GM04503 (cell line): ENCODE measurements at places on chromosomes 1 and 21.

DNA sequence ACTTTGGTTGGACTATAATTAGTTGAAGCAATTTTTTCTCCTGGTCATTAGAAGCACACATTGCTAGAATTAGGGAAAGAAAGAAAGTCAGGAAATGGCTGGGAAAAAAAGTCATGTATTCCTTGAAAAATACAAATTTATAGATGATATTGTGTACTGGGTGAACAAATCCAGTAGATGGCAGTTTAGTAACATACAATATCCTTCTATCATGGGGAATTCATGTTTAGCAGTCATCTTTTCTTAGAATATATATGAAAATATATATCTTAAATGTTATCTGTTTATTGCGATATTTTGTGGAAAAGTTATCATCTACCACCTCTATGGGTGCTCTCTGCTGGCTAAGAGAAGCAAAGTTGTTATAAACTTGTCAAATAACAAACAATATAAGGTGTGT lies 13.1 kb upstream of the ZRANB2 start:
- no peak for DNase-seq

- DNase-seq, result no peak
Measured at GRCh38 chr1:160755461-160755860, 16.4 kb downstream of the SLAMF7 start.

DNA sequence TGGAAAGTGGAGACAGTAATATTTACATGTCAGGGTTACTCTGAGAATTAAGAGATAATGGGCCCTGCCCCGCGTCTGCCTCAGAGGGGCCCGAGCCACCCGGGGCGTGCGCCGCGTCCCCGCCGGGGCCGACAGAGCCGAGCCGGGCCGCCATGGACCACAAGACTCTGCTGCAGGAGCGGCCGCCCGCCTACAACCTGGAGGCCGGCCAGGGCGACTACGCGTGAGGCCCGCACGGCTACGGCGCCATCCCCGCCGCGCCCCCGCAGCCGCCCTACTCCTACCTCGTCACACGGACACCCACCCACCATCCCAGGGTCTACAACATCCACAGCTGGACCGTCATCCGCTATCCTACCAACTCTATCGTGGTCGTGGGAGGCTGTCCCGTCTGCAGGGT lies 35.1 kb upstream of the LRRC39 start:
- DNase-seq, result no peak

- DNase-seq, result peak; percentile 92
Measured at GRCh38 chr1:222643938-222644635, 26.2 kb downstream of the MIA3 start.

GRCh38 chr1:201551877-201552731 lies 13.2 kb downstream of the NAV1 start:
- DNase-seq, result peak; percentile 87

GRCh38 chr1:244181867-244182266 lies 130.8 kb downstream of the ZBTB18 start:
- DNase-seq, result no peak

GRCh38 chr1:19710825-19711611 lies 46.3 kb downstream of the HTR6 start:
- no peak for DNase-seq

DNA sequence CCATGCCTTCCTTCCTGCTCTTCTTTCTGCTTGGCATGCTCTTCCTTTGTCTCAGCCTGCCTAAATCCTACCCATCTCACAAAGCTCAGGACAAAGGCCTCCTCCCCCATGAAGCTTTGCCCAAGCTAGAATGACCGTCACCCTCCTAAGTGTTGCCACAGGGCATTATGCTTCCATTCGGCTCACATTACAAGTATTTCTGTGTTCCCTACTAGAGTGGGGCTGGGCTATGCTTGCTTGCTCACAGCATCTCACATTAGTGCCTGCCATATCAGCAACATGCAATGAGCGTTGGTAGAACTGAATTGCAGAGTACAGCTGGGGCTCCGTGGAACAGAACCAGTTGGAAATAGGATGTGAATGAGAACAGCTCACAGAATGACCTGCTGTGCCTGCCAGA lies 82.8 kb downstream of the CD58 start:
- DNase-seq, result no peak

- DNase-seq, result no peak
Measured at GRCh38 chr1:116268211-116268610, 104.8 kb upstream of the ATP1A1 start.

DNA sequence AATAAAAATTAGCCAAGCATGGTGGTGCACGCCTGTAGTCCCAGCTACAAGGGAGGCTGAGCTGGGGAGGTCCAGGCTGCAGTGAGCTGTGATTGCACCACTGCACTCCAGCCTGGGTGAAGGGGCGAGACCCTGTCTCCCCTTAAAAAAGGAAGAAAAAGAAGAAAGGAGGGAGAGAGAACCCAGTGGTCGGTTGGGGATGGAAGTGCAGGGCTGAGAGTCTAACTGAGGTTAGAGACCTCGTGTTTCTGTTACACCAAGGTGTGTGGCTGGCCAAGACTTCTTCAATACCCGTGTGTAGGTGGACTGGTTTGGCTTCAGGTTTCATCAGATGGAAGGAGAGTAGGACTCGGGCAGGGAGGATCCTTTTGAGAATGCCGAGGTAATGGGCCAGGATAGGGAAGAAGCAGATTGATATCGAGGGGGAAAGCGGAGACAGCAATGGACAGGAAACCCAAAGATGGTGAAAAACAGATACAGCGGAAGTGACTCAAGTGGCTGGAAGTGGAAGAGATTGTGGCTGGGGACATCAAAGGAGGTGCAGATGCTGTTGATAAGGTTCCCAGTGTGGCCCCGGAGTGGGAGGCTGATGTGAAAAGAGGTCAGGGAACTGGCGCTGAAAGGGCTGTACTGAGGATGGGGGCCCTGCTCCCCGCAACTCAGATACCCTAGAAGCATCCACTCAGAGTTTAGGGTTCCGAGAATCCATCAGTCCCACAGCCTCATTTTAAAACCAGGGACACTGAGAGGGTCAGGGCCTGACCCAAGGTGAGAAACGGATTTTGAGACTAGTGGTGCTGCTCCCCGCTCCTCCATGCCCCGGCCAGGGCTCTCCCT lies 681 bp upstream of the UBXN10 start:
- DNase-seq, result no peak

GRCh38 chr1:111990026-111990877 lies 784 bp upstream of the KCND3 start:
- DNase-seq, result no peak

- DNase-seq, result no peak
Measured at GRCh38 chr1:23249787-23250454, 32.6 kb upstream of the HTR1D start.

DNA sequence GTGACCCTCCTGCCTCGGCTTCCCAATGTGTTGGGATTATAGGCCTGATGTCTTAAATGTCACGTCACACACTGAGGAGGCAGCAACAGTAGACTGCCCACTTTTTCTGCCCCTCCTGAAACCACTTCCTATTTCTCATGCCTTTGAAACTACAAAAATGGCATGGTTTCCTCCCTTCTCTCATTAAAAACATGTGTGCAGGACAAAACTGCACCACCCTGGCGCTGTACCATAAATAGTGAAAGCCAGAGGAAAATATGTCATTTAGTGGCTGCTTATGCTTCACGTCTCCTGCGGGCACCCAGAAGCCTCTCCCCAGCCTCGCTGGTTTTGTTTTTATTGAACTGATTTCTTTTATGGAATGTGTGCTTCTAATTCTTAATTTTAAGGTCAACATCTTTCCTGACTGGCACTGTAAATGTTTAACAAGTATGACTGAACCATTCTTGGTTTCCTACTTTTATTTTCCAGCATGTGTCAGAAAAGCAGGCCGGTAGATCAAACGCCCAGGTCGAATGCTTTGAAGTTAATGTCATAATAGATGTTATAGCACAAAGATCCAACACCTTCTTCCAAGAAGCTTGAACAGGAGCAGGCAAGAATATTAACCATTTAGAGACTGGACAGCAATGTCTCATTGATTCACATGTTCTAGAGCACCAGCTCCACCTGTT lies 59.6 kb upstream of the C1orf87 start:
- peak; percentile 94 for DNase-seq

GRCh38 chr1:39105841-39106765 lies 80.0 kb downstream of the NDUFS5 start:
- no peak for DNase-seq

DNA sequence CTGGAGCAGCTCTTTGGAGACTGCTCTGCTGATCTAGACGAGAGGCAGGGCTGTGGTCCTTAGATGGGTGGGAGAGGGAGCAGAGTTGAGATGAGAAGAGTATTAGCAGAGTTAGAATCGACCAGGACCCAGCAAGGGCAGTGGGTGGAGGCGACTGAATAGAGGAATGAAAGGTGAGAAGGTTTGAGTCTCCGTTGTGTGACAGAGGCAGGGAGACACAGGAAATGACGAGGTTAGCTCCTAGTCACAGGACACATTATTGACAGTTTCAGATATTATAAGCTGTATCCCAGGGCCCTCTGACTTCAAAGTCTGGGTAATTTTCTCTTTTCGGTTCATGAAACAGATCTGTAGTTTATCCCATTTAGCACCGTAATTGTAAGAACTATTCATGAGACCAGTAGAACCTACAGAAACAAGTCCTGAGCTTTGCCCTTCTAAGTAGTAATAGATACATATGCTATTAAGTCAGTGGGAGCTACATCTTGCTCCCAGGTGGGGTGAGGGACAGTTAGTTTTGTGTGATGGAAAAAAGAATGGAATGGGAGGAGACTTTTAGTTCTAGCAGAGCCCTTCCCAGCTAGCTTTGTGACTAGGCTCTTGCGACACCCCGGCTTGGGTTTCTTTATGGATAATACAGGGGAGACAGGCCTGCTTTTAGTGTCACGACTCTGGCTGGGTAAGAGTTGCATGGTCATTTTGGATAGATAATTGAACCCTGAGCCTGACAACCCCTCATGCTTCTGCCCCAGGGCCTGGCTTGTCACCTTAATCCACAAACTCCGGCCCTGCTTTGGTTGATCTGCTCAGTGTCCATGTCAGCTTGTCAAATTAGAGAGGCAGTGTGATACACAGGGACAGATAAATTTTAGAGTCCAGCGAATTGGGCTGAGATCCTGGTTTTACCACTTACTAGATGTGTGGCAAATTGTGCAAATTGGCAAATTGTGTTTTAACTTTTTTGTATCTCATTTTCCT lies 70.2 kb downstream of the UCK2 start:
- no peak for DNase-seq

DNA sequence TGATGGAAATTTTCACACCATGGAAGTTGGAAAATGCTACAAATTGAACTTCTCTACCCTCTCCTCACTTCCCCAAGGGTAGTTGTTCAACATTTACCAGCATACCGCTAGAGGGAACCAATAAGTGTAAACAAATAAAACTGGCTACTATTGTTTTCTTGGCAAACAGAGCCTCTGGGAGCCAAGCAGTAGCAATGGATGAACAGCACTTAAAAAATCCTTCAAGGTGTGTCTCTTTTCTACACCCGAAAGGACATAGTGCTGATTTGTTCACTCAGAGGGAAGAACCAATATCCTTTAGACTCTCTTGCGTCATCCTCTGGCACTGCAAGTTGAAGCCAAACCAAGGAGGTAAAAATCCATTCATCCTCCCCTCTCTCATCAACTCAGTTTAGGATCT lies 161.5 kb downstream of the TBX15 start:
- no peak for DNase-seq

- no peak for DNase-seq
Measured at GRCh38 chr1:109891930-109892329, 18.7 kb upstream of the CSF1 start.

DNA sequence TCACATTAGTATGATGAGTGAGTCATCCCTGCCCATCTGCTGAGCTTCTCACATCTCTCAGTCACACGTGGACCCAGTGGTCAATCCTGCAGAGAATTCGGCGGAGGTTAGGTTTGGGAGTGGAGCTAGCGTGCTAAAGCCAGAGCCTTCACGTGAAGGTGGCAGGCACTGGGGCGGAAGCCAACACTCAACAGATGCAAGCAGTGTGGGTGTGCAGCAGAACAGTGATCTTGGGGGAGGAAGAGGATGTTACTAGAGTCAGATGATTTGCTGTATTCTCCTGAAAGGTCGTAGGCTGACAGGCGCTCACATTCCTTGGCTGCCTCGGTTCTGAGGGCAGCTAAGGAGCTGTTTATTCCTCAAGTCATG lies 6.7 kb downstream of the C1orf115 start:
- DNase-seq, result peak; percentile 13

DNA sequence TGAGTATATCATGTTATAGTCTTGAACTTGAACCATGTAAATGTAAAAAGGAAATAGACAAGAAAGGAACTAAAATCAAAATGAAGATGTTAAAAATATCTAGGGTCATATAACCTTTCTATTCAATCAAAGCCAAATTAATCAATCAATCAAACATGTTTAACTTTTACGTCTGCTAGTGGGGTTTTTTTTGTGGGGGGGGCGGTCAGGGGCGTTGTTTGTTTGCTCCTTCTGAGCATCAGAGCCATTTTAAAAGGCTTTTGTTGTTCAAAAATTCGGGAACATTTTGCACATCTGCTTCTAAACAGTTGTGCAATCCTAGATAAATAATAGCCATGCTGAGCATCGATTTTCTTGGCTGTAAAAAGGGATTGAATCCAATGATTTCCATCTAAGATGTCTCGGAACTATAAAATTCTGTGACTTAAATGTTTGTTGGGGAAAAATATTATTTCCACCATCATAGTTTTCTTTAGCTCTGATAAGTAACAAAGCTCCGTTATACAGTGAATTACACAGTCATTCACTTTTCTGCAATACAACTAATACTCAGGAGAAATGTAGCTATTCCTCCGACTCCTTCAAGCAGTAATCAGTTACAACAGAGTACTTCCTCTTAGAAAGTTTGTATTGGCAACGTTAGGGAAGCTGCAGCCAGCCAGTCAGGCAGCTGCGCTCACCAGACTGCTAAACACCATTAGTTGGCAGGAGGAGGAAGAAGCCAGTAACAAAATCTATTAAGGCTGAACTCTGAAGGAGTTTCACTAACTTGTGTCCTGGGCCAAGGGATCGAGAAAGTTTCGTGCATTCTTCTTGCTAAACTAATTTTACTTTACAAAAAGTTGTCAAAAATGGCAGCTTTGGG lies 2.2 kb downstream of the SPATA6 start:
- DNase-seq, result peak; percentile 37

DNA sequence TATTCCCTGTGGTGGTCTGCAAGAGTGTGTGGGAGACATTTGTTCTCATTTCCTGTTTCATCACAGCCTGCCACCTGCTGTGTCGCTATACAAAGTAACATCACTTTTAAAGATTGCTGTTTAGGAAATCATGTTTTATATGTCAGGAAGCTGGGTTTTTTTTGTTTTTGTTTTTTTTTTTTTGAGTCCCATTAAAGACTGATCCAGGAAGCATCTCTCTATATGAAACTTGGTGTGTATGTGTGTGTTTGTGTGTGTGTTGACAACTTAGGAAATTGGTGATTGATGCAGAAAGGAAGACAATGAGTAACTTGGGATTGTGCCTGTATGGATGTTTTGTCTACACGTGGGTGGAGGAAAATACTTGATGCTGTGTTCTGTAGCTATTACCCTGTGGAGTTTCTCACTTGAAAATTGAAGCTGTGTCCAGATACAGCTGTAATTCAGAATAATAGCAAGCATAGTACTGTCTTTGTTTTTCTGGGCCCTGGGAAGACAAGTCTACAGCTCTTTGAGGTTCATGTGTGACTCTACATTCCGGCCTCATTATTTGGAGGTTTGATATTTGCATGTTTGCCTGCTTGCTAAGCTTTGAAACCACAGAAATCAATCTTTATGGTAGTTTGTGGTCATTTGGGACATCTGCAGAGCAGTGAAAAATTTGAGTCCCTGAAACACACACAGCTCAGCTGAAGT lies 47.9 kb downstream of the LAMC1 start:
- peak; percentile 95 for DNase-seq

- DNase-seq, result peak; percentile 45
Measured at GRCh38 chr1:160256396-160257046, 5.8 kb downstream of the DCAF8 start.

- DNase-seq, result no peak
Measured at GRCh38 chr1:10665930-10666850, 130.3 kb downstream of the CASZ1 start.

GRCh38 chr1:59223989-59224634 lies 72.8 kb upstream of the FGGY start:
- DNase-seq, result no peak
